Epithelial cell of proximal tubule (primary cell): ENCODE measurements at places on chromosomes 13 and 19.

GRCh38 chr19:17510220-17510993 lies 1.0 kb upstream of the PGLS start:
- no peak for DNase-seq

GRCh38 chr19:41566001-41566400 lies 10.0 kb upstream of the CEACAM21 start:
- no peak for DNase-seq

DNA sequence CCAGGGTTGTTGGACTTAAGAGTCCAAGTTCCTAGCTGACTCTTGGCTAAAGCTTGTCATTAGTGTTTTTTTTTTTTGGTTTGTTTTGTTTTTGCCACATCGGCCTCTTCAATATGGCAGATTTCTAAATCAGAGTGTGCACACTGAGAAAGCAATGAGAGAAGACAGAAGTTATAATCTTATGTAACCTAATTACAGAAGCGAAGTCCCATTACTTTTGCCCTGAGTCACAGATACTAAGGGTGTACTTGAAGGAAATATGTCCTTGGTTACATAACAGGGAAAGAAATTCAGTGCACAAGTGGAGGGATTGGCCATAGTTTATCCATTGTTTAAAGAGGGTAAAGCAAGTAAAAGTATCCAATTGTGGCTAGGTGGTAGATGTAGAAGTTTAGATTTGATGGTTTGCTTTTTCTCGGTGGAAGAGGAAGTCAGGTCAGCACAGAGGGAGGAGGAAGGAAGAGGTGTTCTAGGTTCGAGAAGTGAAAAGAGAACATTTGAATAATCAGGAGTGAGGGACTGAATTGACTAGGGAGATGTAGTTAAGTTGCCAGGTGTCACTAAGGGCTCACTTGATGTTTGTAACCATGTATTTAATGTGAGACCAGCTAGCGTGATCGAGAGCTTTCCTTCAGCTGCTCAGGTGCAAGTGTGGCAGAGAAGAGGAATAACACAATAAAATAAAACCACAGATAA lies 12.2 kb downstream of the GTF2F2 start:
- DNase-seq, result no peak

GRCh38 chr13:30334663-30335386 lies 27.5 kb upstream of the KATNAL1 start:
- no peak for DNase-seq

DNA sequence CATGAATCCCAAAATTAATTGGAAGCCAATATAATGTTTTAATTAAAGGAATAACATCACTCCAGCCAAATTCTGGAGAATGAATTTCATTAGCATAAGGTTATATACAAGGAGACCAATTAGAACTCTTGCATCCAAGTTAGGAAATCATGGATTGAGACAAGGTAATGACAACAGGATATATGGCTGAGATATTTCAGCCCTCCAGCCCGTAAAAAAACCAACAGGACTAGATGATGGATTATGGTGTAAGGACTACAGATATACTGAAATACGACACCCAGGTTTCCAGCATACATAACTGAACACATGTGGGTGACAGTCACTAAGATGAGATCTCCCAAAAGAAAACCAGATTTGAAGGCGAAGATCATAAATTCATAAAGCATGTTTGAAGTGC lies 56.5 kb downstream of the TSC22D1 start:
- DNase-seq, result no peak

- DNase-seq, result no peak
These were observed 72.1 kb downstream of the MIPEP start for GRCh38 chr13:23817136-23817535.

- no peak for DNase-seq
These were observed 6.6 kb upstream of the FBXW9 start for GRCh38 chr19:12703046-12703445.

DNA sequence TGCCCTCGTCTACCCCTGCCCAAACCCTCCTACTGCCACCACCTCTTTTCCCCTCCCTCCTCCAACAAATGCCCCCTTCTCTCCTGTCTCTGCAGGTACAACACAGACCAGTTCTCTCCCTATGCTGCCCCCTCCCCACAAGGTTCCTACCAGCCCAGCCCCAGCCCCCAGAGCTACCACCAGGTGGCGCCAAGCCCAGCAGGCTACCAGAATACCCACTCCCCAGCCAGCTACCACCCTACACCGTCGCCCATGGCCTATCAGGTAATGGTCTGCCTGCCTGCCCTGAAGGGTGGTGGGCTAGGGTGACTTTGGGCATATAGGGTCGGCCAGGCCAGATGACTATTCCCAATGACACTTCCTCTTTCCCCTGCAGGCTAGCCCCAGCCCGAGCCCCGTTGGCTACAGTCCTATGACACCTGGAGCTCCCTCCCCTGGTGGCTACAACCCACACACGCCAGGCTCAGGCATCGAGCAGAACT lies 6.5 kb upstream of the TIMM50 start:
- no peak for DNase-seq

DNA sequence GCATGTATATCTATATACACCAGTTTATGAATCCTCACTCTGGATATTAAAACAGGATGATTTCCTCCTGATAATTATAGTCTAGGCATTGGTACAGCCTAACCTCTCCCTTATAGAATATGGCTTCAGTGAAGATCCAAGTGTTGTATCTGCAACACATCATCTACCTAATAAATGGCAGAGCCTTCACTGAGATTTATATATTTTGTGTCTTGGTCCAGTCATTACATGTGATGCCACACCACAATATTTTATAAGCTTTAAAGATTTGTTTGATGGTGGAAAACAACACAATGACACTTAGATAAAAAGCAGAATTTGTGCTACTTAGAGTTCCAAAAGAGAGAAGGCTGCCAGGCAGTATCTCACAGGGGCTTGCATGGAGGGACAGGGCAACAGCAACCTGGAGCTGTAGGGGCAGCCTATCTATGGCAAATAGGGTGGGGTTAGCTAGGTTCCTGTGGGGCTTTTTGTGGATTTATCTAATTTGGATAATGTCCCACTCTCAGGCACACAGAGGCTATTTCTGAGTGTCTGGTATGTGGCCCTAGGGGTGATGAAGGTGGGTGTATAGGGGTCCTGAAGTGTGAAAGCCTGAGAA lies 1736.7 kb upstream of the PRR20A start:
- DNase-seq, result no peak

DNA sequence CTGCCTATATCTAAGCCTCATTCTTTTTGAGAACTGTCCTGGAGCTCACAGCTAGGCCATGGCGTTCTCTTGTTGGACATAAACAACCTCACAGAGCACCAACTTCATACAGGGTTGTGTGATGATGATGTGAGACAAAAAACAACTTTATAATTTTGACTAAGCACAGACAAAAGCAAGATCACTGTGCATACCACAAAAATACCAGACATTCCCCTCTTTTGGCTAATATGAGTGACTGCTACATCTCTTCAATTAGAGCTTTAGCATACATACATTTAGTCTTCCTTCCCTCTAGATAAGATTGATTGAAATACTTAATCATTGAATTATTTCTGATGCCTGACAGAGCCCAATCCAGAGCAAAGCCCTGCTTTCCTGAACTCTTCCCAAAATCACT lies 8.3 kb downstream of the MAB21L1 start:
- DNase-seq, result no peak

GRCh38 chr19:47768604-47769003 lies 9.9 kb upstream of the SELENOW start:
- no peak for DNase-seq

- no peak for DNase-seq
These were observed 130.4 kb downstream of the DPF1 start for GRCh38 chr19:38093587-38093986.

DNA sequence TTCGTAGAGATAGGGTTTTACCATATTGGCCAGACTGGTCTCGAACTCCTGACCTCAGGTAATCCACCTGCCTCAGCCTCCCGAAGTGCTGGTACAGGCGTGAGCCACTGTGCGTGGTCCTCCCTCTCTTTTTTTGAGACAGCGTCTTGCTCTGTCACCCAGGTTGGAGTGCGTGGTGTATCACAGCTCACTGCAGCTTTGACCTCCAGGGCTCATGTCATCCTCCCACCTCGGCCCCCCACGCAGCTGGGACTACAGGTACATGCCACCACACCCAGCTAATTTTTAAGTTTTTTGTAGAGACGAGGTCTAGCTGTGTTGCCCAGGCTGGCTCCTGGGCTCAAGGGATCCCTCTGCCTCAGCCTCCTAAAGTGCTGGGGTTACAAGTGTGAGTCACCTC lies 18.2 kb downstream of the ZSCAN18 start:
- DNase-seq, result no peak
